ENCODE measurements at places on chromosomes 11 and 22.

DNA sequence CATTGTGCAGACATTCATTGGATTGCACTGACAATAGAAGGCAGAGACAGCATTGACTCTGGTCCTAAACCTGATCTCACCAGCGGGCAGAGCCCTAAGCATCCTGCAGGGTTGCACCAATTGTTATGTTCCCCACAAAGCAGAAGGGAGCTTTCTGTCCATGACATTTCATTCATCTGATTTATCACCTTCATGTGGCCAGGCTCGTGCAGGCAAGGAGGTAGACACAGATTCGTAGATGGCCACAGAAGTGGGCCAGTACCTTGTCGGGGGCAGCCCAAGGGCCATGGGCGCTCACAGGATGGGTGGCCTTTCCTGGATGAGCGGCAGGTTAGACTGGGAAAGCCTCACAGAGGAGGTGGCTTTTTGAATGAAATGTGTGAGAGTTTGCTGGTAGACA lies 2.9 kb downstream of the TSKU start:
- DNase-seq = no peak

DNA sequence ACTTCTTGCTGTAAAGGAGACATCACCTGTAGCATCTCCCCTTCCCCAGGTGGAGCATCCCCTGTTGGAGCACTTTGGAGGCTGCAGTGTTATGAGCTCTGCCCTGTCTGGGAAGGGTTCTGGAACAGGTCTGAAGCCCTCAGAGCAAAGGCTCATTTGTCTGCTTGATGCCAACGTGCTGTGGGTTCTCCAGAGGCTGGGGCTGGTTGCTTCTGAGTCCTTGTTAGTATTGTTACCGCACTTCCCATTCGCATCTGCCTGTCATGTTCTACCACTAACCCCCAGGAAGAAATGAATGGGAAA lies 73.1 kb downstream of the PACS1 start:
- DNase-seq = no peak

- DNase-seq = no peak
These were observed 50.4 kb downstream of the DENND5A start for GRCh38 chr11:9214765-9215164.

DNA sequence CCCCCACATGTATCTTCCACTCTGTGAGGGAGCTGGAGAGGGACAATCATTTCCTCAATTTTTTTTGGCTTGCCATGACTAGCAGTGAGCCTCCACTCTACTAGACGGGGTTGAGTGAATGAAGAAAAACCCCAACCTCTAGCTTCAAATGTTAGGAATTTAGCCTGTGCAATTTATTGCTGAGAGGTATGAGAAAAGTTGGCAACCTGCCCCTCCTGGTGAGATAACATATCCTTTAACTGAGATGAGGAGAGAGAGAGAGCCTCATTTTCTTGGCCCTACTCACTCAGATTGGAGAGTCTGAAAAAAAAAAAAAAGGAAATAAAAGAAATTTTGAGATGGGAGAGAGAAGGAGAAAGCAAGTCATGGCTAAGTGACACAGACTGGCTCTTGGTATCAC lies 218.2 kb upstream of the CARD18 start:
- DNase-seq = no peak

- peak; percentile 1 for DNase-seq
These were observed 504.2 kb downstream of the SOX6 start for GRCh38 chr11:15852179-15852578.

- no peak for DNase-seq
These were observed 28.3 kb downstream of the LARGE1 start for GRCh38 chr22:33891992-33892391.

- DNase-seq = peak; percentile 91
These were observed 7.2 kb downstream of the POLD4 start for GRCh38 chr11:67345920-67346819.

- DNase-seq = no peak
These were observed 721.8 kb downstream of the CNTN5 start for GRCh38 chr11:99742501-99742900.

GRCh38 chr22:18966748-18967147 lies 30.7 kb upstream of the PRODH start:
- DNase-seq = no peak

GRCh38 chr11:95033051-95033450 lies 8.0 kb downstream of the KDM4E start:
- DNase-seq = no peak

GRCh38 chr11:22711071-22711770 lies 44.8 kb downstream of the GAS2 start:
- no peak for DNase-seq

- no peak for DNase-seq
These were observed 11.9 kb upstream of the SH3BP1 start for GRCh38 chr22:37627545-37627944.

- DNase-seq = no peak
These were observed 8.0 kb downstream of the TMEM86A start for GRCh38 chr11:18706330-18707243.

DNA sequence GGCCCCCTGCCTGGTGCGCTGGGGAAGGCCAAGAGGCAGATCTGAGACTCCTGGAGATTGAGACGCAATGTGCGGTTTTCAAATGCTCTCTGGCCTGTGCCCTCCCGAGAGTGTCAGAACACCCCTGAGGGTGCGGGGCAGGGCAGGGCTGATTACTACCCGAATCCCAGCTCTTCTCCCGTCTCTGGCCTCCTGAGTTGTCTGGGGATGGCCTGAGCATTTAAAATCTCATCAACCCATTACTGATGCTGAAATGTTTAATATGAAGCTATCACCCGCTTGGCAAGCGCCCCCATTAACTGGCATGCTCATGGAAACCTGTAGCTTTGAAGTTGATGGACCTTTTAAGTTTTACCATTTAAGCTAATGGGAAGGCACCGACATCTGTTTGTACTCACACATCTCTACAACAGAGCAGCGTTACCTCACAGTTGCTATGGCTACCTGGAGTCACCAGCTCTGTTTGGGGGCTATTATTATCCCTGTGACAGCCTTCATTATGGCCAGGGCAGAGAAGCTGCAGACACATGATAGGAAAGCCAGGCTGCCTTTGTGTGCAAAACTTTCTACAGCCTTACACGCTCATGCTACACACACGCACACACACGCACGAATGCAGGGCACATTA lies 3.6 kb upstream of the MB start:
- no peak for DNase-seq

DNA sequence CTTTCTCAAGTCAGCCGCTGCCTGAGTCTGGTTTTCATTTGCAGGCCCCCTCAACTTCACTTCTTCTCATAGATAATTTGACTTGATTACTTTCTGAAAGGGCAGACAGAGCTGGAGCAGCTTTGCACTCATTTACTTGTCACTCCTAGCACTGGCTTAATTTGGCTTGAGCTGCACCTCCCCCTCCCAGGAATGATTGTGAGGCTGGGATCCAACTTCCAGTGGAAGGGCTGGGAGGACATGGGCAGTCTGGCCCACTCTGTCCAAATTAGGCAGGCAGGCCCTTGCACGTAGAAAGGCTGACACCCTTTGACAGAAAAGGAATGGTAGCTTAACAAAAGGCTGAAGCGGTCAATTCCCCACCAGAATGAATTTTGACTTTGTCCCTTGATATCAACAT lies 453.9 kb downstream of the ETS1 start:
- DNase-seq = no peak

GRCh38 chr11:32919338-32919737 lies 26.7 kb downstream of the QSER1 start:
- no peak for DNase-seq

DNA sequence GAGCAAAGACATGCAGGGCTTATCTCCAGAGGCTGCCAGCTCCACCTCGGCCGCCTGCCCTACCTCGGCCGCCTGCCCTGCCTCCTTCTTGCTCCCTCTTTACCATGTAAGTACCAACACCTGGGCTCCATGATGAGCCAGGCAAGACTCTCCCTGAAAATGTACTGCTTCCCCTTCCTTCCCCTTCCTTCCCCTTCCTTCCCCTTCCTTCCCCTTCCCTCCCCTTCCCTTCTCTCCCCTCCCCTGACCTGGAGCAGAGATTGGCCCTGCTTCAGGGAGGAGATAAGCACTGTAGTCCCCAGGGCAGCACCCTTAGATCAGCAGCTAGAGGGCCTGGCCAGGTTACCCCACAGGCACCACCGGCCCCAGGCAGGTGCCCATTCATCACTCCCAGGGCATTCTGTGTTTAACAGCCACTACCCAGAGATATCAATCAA lies 25.4 kb upstream of the ADORA2A start:
- no peak for DNase-seq

DNA sequence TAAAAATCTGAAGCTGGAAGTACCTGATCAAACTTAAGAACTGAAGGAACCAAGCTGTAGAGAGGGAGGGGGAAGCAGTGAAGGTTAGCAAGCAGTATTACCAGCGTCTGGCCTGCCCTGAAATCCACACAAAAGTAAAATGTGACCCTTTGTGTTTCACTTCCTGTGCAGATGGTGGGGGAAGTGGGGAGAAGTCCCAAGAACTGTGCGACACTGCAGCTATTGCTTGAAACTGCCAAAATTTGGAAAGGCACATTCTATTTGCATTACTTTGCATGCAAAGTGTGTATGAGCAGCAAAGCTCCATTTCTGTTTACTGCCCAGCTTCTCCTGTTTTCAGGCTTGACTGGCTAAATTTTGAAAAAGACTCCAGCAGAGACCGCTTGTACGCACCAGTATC lies 72.1 kb upstream of the BMAL1 start:
- no peak for DNase-seq

DNA sequence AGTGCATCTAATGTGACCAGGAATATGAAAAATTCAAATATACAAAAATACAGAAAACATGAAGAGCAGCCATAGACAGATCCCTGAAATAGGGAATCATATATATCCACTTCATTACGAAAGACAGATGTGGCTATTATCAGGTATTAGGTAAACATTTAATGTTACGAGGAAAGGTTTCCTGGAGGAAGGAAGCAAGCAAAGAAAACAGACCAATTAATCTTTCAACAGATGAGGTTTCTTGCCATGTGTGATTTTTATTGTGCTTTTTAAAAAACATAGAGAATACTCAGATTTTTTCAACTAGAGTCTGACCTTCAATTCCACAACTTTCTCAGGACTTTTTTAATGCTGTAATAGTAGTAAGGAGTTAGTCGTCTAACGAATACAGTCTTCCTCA lies 24.3 kb upstream of the GAB2 start:
- DNase-seq = no peak

GRCh38 chr11:36380296-36381014 lies 84.4 kb downstream of the PRR5L start:
- DNase-seq = no peak

- peak; percentile 32 for DNase-seq
These were observed 170.3 kb upstream of the ZBED5 start for GRCh38 chr11:11028017-11028692.

- no peak for DNase-seq
These were observed 39.8 kb upstream of the HMGXB4 start for GRCh38 chr22:35217527-35217926.

GRCh38 chr11:114279792-114280546 lies 16.2 kb upstream of the NNMT start:
- no peak for DNase-seq

- DNase-seq = no peak
These were observed 31.9 kb downstream of the ASCC2 start for GRCh38 chr22:29806196-29806595.

DNA sequence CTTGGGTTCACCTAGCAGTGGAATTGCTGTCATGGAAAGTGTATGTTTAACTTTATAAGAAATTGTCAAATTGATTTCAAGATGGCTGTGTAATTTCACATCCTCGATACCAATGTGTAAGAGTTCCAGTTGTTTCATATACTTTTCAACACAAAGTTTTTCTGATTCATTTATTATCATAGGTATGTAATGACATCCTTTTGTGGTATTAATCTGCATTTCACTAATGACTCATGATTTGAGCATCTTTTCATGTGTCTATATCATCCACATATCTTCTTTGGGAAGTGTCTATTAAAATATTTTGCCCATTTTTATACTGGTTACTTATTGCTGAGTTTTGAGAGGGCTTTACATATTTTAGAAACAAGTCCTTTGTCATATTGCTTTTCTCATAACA lies 17.0 kb upstream of the GLYATL1B start:
- DNase-seq = no peak

- no peak for DNase-seq
These were observed 68.0 kb downstream of the USP47 start for GRCh38 chr11:11909727-11910126.

DNA sequence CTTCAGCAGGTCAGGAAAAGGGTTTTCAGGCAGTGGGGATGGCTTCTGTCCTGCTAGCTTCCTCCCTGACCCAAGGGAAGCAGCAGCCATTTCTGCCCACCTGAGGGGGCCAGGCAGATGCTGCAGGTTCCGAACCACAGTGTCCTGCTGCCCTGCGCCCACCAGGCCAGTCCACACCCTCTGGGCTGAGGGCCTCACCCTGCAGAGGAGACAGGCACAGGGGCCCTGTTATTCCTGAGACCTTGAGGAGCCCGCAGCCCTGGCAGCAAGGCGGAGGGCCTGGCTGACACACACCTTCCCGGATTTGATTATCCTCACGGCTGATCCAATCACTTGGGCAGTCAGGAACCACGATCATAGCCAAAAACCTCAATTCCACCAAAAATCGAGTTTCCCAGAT lies 725.8 kb downstream of the BRD1 start:
- DNase-seq = no peak

GRCh38 chr22:39721206-39722031 lies 150.9 kb downstream of the CACNA1I start:
- no peak for DNase-seq

GRCh38 chr11:120814531-120815318 lies 209.2 kb upstream of the TBCEL start:
- DNase-seq = no peak

- DNase-seq = no peak
These were observed 64.5 kb upstream of the PHOX2A start for GRCh38 chr11:72308226-72309073.

DNA sequence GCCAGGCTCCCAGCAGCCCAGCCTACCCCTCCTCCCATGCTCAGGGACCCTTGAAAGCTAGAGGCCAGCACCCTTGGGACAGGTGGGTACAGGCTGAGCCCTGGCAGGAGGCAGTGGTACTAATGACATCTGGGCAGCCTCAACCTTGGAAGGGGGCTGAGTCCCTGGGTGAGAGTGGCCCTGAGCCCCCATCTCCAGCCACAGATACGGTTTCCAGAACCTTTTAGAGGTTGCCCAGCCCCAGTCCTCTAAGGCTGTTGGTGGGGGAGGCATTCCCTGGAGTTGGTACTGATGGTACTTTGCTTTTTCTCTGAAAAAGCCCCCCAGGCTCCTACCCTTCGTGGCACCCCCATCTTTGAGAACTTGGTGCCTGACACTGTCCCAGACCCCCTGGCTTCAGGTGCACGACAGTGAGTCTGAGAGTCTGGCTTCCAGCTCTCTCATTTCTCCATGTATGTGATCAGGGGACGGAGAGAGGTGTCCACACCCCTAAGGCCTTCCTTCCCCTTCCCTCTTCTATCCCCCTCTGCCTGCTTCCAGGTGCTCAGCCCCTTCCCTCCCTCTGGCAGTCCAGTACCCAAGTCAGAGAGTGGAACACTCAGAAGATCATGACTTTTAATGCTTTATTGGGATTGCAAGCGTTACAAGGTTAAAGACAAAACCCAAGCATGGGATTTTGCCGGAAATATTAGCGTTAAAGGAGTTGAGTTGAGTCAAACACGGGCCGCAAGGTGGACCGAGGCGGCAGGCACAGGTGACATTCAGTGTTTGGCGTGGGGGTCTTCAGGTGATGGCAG lies 10.5 kb downstream of the IGF2 start:
- DNase-seq = no peak

GRCh38 chr11:34647131-34647530 lies 26.2 kb downstream of the EHF start:
- DNase-seq = no peak
